HEK293T (cell line): ENCODE measurements at places on chromosomes 5 and 9.

GRCh38 chr9:34956648-34957047, 1.4 kb upstream of the PHF24 start:
- no peak for DNase-seq

DNA sequence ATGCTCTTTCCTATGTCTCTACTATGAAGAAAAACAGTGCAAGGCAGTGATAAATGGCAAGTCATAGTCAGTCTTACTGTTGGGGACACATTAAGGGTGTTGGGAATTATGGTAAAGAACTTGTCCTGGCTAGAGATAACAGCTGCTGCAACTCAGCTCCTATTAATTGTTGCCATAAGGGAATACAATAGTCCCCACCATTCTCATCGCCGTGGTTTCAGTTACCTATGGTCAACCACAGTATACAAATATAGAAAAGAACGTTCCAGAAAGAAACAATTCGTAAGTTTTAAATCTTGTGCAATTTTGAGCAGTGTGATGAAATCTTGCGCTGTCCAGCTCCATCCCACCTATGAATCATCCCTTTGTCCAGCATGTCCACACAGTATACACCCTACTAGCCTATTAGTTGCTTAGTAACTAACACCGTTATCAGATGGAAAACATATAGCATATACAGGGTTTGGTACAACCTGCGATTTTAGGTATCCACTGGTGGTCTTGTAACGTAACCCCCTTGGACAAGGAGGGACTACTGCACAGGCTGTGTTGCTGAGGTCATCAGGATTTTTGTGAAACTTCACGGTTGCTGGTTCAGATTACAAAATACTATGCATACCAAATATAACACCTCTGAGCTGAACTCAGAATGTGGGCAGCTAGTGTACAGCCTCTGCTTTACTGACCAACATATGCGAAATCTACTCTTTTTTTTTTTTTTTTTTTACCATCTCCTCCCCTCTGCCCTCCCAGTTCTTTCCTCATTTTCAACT, 53.5 kb downstream of the ZFR start:
- DNase-seq, result no peak

DNA sequence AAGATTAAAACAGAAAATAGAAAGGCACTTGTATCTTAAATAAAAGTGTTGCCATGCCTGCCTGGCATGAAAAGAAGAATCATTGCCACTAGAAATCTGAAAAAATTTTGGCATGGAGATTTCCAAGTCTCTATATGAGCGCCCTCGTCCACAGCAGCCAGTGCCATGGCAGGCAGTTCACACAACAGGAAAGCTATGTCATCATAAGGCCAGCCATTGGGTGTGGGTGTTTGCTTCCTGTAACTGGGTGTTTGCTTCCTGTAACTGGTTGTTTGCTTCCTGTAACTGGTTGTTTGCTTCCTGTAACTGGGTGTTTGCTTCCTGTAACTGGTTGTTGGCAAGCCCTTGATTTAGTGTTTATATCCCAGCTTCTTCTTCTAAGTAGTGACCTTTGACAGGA, 446.7 kb downstream of the IRX1 start:
- DNase-seq, result no peak

DNA sequence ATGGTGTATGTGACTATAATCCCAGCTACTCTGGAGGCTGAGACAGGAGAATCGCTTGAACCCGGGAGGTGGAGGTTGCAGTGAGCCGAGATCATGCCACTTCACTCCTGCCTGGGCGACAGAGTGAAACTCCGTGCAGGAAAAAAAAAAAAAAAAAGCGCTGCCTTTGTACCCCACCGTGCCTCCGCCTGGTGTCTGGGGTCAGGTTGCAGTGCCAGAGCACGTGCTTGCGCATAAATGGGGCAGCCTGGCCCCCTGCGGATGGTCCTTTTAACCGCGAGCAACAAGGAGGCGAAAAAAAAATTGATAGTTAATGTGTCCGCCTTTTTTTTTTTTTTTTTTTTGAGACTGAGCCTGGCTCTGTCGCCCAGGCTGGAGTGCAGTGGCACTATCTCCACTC, 6.3 kb upstream of the CCNB1 start:
- no peak for DNase-seq
